Kidney tubule cell (primary cell): ENCODE measurements at places on chromosomes 4 and X.

DNA sequence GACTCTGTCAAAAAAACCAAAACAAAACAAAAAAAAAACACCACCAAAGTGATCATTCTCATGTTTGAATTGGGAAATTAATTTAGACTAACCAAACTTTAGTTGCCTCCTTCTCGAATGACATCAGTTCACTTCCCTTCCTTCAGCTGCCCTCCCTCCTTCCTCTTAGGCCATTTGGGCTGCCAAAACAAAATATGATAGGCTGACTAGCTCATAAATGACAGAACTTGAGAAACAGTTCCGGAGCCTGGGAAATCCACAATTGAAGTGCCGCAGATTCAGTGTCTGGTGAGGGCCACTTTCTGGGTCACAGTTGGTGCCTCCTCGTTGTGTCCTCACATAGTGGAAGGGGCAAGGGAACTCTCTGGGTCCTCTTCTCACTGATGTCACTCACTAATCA lies 16.1 kb upstream of the WAS start:
- DNase-seq, result no peak

GRCh38 chr4:147916351-147916750 lies 184.5 kb downstream of the ARHGAP10 start:
- DNase-seq, result no peak

- DNase-seq, result peak; percentile 80
These were observed 26.7 kb upstream of the CLDN34 start for GRCh38 chrX:9940421-9940820.

DNA sequence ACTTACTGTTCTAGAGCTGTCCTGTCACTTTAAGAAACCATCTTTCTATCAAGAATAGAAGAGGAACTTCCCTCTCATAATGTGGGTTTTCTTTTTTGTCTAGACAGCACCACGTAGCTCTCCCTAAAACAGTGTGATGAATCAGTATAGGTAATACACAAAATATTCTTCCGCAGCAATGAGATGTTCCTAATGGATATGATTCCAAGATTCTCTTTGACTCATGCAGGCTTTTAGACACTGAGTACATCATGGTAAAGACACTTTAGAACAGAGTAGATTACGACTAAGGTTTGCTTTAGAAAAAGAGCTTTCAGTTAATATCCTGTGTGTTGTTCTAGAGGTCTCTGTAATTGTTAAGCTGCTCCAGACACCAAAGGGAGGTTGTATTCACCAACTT lies 69.8 kb downstream of the PTTG2 start:
- peak; percentile 67 for DNase-seq

DNA sequence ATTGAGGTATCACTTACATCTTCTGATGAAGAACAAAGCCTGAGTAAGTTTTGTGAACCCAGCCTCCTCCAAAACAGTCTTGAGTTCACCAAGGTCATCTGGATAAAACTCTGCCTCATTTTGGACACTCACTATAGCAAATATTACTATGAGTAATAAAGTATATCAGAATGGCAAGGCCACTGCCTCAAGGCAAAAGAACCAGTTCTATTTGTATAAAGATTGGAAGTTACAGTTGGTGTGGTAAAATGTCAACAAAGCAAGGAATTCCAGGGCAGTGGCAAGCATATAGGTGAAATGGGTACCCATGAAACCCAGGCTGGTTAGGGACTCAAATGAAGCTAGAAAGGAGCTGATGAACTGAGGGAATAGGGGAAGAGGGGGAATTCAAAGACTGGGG lies 2.4 kb upstream of the ARHGEF6 start:
- DNase-seq, result no peak

DNA sequence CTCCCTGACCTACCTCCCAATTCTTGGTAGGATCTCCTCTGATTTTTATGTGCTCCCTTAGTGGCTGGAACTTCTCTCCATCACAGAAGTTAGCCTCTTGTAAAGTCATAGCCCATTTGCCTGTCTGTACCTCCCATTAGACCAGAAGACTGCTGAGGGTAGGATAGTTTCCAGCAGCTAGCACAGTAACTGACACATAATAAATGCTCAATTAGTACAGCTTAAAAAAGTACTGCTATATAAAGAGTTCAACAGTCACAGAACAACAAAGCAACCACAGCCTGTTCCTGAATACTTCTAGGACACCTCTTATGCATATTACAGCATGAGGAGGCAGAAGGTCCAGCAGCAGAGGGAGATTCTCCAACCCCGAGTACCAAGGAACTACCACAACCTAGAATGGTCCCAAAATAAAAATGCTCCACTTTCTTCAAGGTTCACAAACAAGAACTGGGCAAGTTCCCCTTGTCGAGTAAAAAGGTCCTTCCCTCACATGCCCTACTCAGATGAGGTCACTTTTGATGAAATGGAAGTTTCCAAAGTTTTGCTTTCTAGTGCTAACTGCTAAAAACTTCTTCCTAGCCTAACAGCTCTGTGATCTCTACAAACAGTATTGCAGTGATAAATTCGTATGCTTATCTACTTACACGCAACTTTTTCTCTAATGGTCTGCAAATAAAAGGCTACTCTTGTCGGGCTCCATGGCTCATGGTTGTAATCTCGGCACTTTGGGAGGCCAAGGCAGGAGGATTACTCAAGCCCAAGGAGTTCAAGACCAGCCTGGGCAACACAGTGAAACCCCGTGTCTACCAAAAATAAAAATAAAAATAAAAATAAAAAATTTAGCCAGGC lies 12.8 kb downstream of the MECP2 start:
- DNase-seq, result no peak

DNA sequence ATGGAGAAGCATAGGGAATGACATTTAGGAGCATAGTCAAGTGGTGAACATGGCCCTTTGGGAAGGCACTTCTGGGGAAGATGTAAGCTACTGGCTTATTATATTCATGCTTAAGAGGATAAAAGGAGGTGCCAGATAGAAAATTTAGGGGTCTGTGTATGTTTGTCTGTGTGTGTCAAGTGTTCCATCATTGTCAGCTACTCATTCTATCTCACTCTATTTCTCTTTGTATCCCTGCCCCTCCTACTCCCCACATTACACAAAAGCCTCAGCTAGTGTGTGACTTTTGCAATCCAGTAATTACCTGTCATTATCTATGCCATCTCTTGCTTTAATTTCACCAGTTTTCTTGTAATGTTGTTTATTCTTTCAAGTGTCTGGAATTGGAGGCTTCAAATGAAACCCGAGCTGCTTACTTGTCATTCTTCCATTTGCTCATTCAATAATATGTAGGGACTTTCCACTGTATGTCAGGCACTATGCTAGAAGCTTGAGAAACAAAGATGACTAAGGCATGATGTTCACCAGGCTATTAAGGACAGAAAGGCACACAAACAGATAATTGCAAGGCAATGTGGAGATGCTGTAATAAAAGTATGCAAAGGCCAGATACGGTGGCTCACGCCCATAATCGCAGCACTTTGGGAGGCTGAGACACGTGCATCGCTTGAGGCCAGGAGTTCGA lies 229.8 kb upstream of the TEX13C start:
- DNase-seq, result peak; percentile 72

DNA sequence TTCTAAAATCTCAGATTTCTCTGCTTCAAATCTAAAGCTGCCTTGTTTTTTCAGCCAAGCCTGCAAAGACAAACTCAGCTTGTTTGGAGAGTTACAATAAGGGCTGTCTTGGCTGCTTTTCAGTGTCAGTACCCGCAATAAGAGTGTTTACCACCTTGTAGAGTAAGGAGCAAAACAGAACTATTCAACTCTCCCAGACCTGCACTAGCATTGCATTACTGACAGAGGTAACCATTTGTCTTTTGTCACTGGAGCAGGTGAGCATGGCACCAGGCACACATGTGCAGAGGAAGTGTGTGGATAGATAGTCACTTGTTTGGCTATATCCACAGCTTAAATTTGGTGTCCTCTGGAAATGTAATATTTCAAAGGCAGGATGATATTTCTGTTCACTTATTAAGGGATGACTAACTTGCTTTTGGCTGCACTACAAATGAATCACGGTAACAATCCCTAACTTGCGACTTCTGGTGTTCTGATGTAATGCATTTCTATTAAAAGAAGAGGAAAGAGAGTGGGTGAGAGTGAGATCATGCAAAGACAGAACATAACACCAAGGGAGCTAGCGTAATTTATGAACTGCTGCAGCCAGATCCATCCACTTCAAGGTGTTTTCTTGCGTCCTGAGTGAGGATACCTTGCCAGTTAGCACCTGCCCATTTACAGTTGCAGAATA lies 38.6 kb downstream of the PTCHD1 start:
- DNase-seq, result peak; percentile 91

- no peak for DNase-seq
These were observed 16.4 kb downstream of the DSPP start for GRCh38 chr4:87624698-87625097.

GRCh38 chrX:130826249-130826648 lies 76.8 kb downstream of the ENOX2 start:
- DNase-seq, result no peak

DNA sequence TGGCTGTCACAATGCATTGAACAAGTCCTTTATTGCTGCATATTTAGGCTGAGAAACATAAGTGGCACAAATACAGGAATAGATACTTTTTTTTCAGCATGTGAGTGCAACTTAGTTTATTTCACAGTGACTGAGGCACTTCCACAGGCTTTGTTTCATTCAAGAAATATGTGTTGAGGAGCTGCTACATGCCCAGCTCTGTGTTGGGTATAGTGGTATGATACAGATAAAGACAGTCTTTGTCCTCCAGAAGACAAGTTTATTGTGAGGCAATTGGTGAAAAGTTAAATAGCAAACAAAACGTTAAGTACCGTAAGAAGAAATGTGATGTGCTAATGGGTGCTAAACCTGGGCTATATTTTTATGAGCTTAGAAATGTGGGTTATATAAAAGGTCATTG lies 186.4 kb downstream of the SPRY1 start:
- no peak for DNase-seq

- DNase-seq, result peak; percentile 23
These were observed 20.2 kb downstream of the GYG2 start for GRCh38 chrX:2848871-2849301.

DNA sequence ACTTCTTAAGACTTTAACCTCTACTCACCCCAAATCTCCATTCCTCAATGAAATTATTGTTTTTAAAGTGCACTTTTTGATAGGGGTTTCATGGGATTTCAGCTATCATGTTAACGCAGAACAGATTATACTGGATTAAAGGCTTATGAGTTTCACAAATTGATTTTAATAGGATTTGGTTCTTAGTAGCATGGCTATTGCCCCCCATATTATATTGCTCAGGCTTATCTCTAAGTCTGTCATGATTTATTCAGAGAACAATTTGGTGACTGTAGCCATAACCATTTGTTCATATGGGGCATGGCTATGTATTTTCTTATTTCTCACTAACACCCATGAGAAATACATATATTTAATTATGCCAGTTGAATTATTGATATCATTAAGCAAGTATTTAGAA lies 57.0 kb downstream of the MND1 start:
- DNase-seq, result no peak

- DNase-seq, result no peak
These were observed 344.7 kb downstream of the GALNTL6 start for GRCh38 chr4:172157946-172158345.

DNA sequence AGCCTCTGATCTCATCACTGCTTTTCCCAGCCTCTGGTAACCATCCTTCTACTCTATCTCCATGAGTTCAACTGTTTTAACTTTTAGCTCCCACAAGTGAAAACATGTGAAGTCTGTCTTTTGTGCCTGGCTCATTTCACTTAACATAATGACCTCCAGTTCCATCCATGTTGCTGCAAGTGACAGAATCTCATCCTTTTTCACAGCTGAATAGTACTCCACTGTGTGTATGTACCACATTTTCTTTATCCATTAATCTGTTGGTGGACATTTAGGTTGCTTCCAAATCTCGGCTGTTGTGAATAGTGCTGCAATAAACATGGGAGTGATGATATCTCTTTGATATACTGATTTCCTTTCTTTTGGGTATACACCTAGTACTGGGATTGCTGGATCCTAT lies 109.5 kb downstream of the FRYL start:
- no peak for DNase-seq

- no peak for DNase-seq
These were observed 10.1 kb downstream of the ELF4 start for GRCh38 chrX:130100180-130100579.

- peak; percentile 86 for DNase-seq
These were observed 1.4 kb upstream of the DOK7 start for GRCh38 chr4:3461515-3462291.

- DNase-seq, result no peak
These were observed 588.0 kb downstream of the CCSER1 start for GRCh38 chr4:90715242-90715641.
